Parietal lobe (tissue), 2 donors: ENCODE measurements at places on chromosomes 7 and 10. TPM values are rescaled to one million over a fixed set of nuclear protein-coding genes. Genes with fewer than 3 reads are reported as not detected.

The DPP6 gene
- 88.6 TPM for total RNA-seq

The FZD8 gene
- total RNA-seq: 17.5 TPM

The SPDYE8 gene
- total RNA-seq: not detected

The CDH23 gene
- total RNA-seq: 7.2 TPM

The LIPM gene
- total RNA-seq: not detected

The HOGA1 gene
- 0.31 TPM for total RNA-seq

The ADAM22 gene
- 121 TPM for total RNA-seq

The OPN1SW gene
- not detected for total RNA-seq

The CCDC136 gene
- 141 TPM for total RNA-seq

The TSPAN15 gene
- total RNA-seq: 5.0 TPM

The ASB4 gene
- 0.31 TPM for total RNA-seq

The KIF11 gene
- total RNA-seq: 8.5 TPM

The RHOBTB1 gene
- total RNA-seq: 36.3 TPM

The GRM3 gene
- 133 TPM for total RNA-seq

The HOXA3 gene
- not detected for total RNA-seq

The GPR141 gene
- total RNA-seq: not detected

The ZNF488 gene
- 2.5 TPM for total RNA-seq

The CXCL12 gene
- 10.6 TPM for total RNA-seq

The ADRA2A gene
- 34.7 TPM for total RNA-seq

The PVRIG gene
- not detected for total RNA-seq

The ZNF853 gene
- total RNA-seq: 17.5 TPM

The MSS51 gene
- total RNA-seq: 6.9 TPM

The C10orf67 gene
- total RNA-seq: 0.31 TPM

The SEPTIN14 gene
- total RNA-seq: not detected

The CFAP70 gene
- total RNA-seq: 1.6 TPM

The TRIL gene
- total RNA-seq: 8.8 TPM

The IDI2 gene
- not detected for total RNA-seq

The SLC25A40 gene
- total RNA-seq: 24.7 TPM

The RBAK gene
- 18.5 TPM for total RNA-seq

The HGF gene
- 8.8 TPM for total RNA-seq

The KNDC1 gene
- total RNA-seq: 12.2 TPM

The PNLIPRP2 gene
- not detected for total RNA-seq

The LGI1 gene
- total RNA-seq: 60.7 TPM

The EN2 gene
- not detected for total RNA-seq

The INHBA gene
- total RNA-seq: 21.0 TPM

The FXYD4 gene
- total RNA-seq: not detected

The ADARB2 gene
- total RNA-seq: 8.8 TPM

The ADAM12 gene
- total RNA-seq: 3.4 TPM

The CDC14C gene
- not detected for total RNA-seq

The ASAH2 gene
- 2.5 TPM for total RNA-seq

The PRSS1 gene
- total RNA-seq: not detected

The LAMB1 gene
- 55.7 TPM for total RNA-seq

The SFRP5 gene
- total RNA-seq: 0.94 TPM

The EVX1 gene
- not detected for total RNA-seq

The DIP2C gene
- 68.2 TPM for total RNA-seq

The NUDT5 gene
- total RNA-seq: 48.8 TPM

The ZFAND2A gene
- total RNA-seq: 20.7 TPM
